ENCODE measurements at places on chromosomes 16 and 17. TPM values are rescaled to one million over a fixed set of nuclear protein-coding genes. Genes with fewer than 3 reads are reported as not detected.

DNA sequence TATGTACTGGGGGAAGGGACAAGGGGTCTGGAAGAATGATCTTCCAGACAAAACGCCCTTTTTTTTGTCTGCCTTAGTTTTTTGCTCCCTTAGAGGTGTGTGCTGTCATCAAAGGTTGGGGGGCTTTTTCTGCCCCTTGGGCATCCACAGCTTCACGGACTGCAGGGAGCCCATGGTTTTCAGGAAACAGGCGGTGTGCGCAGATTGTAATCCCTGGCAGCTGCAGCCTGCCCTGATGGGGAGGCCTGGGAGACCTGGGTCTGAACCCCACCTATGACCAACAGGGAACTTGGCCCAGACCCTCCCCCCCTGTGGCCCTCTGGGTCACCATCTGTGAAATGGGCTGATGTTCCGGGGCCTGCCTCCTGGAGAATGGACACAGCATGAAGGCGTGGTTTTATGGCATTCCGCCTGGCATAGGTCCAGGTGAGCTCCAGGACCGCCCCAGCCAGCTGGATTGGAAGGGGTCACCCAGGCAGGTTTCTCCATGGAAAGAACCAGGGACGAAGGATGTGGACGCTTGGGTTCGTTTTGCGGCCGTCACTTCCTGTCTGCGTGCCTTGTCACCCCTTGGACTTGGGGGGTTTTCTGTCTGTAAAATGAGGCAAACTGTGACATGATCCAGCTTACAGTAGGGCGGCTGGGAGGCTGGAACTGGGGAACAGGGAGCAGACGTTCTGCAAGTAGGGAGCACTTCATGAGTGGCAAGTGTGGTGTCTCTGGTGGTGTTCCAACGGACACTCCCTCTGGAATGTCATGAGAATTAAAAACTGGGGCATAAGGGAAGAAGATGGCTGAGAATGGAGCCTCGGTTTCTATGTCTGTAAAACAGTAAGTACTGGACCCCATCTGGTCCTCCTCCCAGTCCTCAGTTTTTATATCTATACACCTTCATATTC lies 1.5 kb downstream of the CPNE2 start:
- no peak for DNase-seq

KRTAP17-1 gene
- total RNA-seq = not detected

DNA sequence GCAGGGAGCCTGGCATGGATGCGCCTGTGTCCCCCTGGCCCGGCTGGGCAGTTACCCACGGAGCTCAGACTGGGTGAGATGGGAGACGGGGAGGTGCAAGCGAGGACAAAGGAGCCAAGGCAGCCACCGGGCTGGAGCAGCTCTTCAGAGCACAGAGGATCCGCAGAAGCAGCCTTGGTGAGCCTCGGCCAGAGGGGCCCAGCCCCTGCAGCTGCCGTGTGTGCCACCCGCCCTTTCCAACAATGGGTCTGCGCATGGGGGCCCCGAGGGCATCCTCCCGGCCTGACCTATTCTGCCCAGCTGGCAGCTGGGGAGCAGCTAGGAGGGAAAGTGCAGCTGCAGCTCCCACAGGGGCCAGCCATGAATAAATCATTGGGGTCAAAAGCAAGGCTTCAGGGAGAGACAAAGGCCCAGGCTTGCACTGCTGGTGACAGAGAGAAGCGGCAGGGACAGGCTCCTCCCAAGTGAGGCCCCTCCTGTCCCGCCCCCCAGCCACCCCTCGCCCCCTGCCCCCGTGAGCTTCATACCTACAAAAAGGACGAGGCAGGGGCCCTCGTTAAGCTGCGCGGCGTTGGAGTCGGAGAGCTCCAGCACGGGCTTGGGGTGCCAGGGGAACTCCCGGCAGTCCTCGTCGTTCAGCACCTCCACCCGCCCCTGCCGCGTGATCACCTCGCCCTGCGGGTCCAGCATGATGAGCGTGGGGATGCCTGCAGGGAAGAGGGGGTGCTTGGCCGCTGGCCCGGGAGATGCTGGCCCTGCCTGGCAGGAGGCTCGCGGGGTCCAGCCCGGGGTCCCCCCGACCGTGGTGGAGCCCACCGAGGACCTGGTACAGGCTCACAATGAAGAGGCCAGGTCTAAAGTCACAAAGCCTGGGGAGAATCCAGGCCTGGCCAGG lies 22.6 kb downstream of the MRM3 start:
- DNase-seq = no peak

DNA sequence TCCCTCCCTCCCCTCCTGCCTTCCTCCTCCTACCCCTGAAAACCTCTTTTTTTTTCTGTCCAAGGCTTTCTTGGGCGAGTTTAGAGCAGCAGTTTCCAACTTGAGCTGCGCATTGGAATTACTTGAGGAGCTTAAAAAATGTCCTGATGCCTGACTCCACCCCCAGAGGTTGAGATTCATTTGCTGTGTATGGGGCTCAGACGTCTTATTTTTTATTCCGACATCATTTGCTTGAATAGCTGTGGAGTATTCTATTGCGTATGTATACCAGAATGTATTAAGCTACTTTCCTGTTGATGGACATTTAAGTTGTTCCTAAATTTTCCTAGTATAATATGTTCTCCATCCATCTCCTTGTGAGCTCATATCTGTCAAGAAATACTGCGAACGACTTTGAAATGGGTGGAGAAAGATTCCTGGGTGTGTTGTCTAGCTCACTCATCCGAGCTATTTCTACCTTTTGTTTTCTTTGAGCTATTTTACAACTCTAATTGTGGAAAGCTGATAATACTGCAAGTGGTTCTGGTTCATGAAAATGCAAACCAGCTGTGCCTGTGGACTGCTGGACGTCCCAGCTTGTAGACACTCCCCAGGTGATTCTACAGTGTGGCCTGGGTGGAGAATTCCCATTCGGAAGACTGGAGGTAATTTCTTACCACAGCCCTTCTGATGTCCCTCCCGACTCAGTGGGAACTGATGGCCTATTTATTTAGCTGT lies 40.5 kb downstream of the CMIP start:
- no peak for DNase-seq

Measured in activated CD4-positive, alpha-beta memory T cell treated with anti-CD3 and anti-CD28 coated beads for 36 hours (primary cell).